ENCODE measurements at places on chromosomes 2 and 18.

DNA sequence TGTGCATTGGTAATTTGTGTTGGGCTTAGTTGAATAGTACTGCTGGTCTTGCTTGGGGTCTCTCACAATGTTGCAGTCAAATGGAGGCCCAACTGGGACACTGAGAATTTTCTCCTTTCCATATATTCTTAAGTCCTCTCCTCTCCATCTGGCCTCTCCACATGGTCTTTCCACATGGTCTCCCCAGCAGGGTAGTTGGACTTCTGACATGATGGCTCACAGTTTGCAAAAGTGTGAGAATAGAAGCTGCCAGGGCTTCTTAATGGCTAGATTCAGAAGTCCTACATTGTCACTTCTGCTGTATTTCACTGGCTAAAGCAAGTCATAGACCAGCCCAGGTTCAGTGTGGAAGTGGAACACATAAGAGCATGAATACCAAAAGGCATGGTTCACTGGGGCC, 318.5 kb upstream of the TNP1 start:
- no peak for DNase-seq

DNA sequence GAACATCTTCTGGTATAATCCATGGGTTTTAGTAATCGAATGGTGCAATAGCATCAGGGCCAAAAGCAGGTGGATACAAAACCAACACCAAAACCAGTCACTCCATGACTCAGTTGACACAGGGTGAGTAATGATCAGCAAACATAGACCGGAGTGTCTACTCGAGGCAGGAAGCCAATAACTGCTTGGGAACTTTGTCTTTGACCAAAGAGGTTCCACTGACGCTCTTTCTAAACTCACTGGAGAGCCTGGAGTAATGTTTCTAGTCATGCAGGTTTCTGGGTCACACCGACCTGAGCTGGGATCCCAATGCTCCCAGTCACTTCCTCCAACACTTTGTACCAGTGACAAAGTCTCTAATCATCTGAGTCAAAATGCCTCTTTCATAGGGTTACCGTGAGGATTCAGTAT, 30.9 kb downstream of the MREG start:
- DNase-seq = no peak

DNA sequence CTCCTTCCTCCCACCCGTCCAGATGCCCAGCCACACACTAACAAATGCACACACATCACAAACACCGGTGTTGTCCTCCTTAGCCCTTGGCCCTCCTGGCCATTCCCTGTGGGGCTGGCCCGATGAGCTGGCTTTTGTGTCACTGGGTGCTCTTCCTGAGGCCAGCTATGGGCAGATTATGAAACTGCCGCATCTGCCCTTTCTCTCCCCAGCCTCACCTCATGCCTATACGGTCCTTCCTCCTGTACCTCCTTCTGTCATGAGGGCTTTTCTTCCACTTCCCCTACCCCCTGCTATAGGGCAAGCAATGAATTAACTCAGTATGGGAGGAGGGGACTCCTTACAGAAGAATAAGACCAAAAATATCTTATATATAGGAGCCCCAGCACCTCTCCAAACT, 10.3 kb upstream of the INO80C start:
- no peak for DNase-seq

GRCh38 chr18:68234131-68234530, 480.8 kb downstream of the TMX3 start:
- DNase-seq = no peak

DNA sequence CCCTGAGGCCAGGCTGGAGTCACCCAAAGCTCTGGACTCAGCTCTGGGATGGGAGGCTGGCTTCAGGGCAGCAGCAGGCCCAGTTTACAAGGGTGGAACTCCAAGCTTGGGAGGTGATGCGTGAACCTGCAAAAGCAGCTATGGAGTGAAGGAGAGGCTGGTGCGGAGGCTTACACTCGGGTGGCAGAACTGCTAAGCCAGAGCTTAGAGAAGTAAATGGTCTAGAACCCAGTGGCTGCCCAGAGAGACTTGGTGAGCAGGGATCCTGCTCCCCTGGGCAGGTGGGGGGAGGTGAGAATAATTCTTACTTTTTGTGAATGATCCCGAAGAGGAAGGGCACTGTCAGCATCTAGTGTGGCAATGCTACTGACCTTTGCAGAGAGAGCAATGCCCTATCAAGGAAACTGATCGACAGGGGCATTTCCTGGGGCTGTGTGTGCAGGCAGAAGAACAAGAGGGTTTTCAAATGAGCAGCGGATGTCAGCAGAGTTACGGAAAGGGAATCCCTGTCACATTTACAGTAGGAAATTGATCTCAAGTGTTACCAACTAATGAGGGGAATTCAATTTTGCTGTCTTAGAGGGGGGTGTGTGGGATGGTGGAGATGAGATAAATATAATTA, 80.4 kb downstream of the TGFA start:
- no peak for DNase-seq

DNA sequence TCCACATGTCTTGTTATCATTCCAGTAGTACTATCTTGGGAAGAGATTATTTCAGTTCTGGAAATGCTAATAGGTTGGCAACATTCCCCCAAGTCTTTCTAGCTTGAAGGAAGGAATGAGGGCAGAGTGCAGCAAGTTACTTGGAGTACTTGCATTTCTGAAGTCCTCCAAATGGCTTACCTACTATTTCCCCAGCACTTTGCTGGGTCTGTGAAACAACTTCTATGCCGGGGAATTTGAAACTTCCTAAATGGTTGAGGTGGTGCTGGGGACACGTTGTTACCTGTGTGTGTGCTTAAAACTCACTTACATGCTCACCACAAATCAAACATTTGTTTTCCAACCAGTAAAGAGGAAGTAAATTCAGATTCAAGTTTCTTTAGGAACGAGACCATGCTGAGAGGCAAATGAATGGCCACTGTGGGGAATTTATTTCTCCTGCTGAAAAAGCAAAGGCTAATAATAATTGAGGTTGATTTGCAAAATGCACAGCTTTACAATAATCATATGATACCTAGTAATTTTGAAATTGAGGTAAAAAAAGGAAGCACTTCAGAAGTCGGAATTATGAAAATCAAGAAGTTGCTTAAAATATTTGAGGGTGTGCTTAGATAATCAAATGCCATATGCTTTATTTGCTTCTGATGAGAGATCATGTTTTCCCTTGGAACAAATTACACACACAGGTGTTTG, 1167.7 kb upstream of the ZEB2 start:
- no peak for DNase-seq

- DNase-seq = no peak
These were observed 184.3 kb downstream of the GULP1 start for GRCh38 chr2:188475945-188476344.

DNA sequence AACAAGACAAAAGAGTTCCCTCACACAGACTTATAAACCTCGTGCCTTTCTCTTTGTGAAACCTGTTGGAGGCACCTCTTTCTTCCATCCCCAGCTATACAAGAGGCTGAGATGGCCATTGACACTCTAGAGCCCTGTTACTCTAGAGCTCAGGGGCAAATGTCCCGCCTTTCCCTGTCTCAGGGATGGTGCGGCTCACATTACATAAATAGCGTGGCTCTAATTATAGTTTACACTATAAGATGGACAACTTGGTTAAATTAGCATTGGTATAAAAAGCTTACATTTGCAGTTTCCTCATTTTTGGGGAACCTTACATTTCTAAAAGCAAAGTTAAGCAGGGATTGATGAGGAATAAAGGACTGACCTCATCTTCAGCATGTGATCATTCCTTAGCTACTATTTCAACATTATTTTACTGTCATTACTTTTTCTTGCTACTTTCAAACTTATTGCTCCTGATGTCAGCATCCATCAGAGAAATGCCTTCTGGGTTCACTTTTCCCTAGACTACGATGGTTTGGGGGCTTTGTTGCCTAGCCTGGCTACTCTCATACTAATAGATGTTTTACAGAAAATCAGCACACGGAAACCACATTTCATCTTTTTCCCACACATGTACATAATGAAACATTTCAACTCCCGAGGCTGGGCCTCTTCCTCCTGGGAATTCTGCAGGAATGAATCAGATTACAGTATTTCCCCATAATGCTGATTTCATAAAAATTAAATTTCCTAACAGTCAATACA, 40.4 kb downstream of the FTCDNL1 start:
- no peak for DNase-seq

- DNase-seq = no peak
These were observed 15.9 kb upstream of the CSRNP3 start for GRCh38 chr2:165453561-165454094.

GRCh38 chr2:23367760-23368159, 17.2 kb upstream of the KLHL29 start:
- DNase-seq = no peak

Data from nucleus accumbens (tissue), 56 donors.